ENCODE measurements at places on chromosomes 6 and 20. TPM values are rescaled to one million over a fixed set of nuclear protein-coding genes. Genes with fewer than 3 reads are reported as not detected.

DDAH2 gene
- total RNA-seq, result 60.3 TPM

FAM83C gene
- total RNA-seq, result not detected

- no peak for DNase-seq
These were observed 33.2 kb downstream of the SOX4 start for GRCh38 chr6:21626756-21627155.

- DNase-seq, result no peak
These were observed 652.8 kb downstream of the PRKN start for GRCh38 chr6:162074641-162075275.

- DNase-seq, result no peak
These were observed 15.6 kb downstream of the GABRR2 start for GRCh38 chr6:89299466-89299850.

DNA sequence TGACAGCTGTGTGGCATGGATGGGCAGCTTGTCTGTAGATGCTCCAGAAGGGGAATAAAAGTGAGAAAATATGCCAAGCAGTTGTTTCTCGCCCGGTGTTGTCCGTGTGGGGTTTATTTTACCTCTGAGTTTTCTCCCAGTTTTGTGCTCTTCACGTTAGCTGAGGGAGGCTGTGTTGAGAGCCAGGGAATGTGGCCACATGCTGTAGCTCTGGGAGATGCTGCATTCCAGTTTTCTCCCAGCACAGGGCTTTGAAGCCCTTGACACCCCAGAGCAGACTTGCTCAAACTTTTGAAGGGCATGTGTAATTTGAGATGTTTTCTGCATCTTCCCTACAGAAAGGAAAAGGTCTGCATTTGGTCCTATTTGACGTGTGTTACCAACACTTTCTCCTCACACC, 67.7 kb downstream of the RREB1 start:
- DNase-seq, result no peak

- DNase-seq, result no peak
These were observed 118.2 kb downstream of the TENT5A start for GRCh38 chr6:81634155-81634880.

- DNase-seq, result no peak
These were observed 82.1 kb upstream of the SIRPA start for GRCh38 chr20:1813101-1813529.

DNA sequence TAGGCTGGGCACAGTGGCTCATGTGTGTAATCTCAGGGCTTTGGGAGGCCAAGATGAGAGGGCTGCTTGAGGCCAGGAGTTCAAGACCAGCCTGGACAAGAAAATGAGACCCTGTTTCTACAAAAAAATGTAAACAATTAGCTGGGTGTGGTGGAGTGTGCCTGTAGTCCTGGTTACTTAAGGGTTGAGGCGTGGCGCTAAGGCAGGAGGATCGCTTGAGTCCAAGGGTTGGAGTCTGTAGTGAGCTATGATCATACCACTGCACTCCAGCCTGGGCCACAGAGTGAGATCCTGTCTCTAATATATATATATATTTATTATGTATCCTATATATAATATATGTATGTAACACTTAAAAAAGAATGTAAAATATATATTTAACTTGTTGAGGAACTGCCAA, 7.9 kb upstream of the ABRACL start:
- no peak for DNase-seq

GRCh38 chr6:99579781-99580180, 11.3 kb upstream of the CCNC start:
- no peak for DNase-seq

DNA sequence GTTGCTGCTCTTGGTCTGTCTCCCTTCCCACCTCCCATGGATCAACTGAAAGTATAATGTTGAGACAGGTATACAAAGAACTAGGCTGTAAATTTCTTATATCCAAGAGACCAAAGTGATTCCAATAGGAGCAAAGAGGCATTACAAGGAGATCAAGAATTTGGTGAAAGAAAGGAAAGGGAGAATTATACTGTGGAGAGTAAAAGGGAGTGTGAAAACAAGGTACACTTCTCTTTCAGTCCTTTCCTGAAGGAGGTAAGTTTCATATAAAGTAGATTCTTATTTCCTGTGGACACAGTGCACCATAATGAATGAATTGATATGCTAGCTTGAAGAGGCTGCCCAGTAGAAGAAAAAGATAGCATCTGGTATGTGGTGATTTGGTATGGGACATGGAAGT, 49.7 kb downstream of the CD2AP start:
- no peak for DNase-seq

DNA sequence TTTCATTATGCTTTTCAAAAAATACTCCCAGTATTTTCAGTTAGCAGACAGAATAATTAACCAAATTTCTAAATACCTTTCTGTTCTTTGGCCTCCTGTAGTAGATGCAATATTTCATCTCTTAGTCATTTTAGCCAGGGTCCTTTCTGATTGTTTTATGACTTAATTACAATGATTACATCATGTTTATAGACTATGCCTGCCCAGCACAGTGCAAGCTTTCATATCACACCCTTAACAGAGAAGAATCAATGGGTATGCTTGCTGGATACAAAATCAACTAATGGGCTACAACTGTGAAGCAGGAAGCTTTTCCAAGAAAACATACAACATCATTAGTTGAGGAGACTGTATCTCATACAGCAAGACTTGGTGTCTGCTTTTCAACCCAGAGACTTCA, 119.8 kb upstream of the NRSN1 start:
- DNase-seq, result no peak
